Stimulated activated CD4-positive, alpha-beta T cell treated with anti-CD3 and anti-CD28 coated beads, Interleukin-2, amount 100 ng/mL, for 4 hours (primary cell): ENCODE measurements at places on chromosomes 13 and 19.
A peak's percentile ranks its signal among the peaks of the same experiment; 100 is the strongest.

- no peak for DNase-seq
Measured at GRCh38 chr13:63396746-63397145, 1981.1 kb upstream of the PCDH20 start.

- DNase-seq = no peak
Measured at GRCh38 chr13:71055047-71055446, 812.0 kb downstream of the DACH1 start.

DNA sequence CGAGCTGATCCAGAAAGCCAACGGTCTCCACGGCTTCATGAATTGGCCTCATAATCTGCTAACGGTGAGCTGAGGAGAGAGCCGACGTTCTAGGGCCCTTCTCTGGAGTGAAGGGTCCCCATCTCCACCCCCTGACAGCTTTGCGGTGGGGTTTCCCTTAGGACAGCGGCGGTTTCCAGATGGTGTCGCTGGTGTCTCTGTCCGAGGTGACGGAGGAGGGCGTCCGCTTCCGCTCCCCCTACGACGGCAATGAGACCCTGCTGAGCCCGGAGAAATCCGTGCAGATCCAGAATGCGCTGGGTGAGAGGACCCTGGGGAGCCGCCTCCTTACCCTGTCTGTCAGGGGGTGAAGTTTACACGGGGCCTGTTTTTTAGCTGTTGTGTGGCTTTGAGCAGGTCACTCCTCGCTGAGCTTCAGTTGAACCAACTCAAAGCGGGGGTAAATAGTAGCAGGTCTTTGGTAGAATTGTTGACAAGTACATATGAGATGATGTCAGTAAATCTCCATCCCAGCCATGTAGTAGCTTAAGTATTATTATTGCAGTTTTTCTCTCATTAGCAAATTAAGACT, 801 bp downstream of the QTRT1 start:
- DNase-seq = no peak

- no peak for DNase-seq
Measured at GRCh38 chr13:61247149-61247936, 168.3 kb downstream of the PCDH20 start.

DNA sequence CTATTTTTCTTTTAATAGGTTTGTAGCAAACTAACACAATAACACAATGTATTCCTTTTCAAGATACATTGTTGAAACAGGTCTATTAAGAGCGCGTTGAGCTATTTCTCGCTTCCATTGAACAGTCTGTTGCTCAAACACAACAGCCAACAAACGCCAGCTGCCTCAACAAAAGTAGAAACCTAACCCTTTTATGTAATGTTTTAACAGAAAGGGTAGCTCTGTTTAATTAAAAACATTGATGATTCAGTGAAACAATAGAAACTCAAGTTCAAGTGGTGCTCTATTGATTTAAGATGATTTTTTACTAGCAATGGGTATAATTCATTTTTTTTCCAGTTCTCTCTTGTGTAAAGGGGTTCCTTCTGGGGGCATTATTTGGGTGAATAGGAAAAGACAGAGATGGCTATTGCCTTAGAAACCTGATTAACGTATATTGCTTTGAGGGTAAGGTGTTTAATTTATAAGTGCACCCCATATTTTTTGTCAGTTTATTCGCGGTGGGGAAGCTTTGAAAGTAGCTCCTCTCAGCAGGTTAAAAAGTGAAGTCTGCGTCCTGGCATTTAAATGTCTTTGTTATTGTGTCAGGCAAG, 14.9 kb downstream of the ZIC2 start:
- no peak for DNase-seq

- no peak for DNase-seq
Measured at GRCh38 chr13:56773148-56773547, 367.6 kb upstream of the PRR20A start.

GRCh38 chr13:28820099-28821051, at the start of gene MTUS2:
TSS of gene MTUS2 (plus strand) at chr13:28820339.
- DNase-seq = peak; percentile 57

DNA sequence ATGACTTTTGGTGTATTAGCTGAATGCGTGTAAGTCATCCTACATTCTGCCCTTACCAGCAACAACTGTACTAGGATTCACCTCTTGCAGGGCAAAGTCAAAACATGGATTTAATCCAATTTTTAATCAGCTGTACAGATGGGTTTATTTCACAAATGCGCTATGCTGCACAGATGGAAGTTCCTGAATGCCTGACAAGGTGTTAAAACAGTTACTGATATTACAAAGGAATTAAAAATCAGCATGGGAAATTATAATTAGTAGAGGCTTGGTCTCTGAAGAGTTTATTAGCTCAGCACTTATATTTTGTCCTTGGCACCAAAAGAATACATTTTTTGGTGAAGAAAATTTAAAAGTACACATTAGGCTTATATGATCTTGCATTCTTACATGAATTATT, 448.9 kb downstream of the PCDH9 start:
- no peak for DNase-seq

DNA sequence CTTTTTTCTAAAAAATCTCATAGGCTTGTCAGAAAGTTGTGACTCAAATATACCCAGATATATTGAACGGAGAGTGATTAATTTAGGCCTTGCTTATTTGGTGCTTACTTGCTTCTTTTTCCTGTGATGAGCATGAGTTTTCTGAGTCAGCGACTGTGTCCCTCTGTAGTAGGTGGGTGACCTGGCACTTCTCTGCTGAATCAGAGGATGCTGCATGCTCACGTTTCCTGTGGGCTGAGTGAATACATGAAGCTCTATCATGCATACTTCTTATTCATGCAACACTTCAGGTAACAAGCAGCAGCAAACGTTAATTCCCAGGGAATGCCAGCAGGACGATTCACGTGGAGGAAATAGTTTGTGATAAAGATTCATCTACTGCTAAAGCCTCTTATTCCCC, 245.0 kb downstream of the KLF5 start:
- peak; percentile 0 for DNase-seq
